ENCODE measurements at places on chromosomes 7 and 10.

- DNase-seq, result peak; percentile 98
Measured at GRCh38 chr7:142583446-142583845, 165.8 kb upstream of the PRSS1 start.

GRCh38 chr10:102384606-102385429, 10.7 kb upstream of the NFKB2 start:
- DNase-seq, result peak; percentile 71

- peak; percentile 97 for DNase-seq
Measured at GRCh38 chr7:31811650-31812461, 124.8 kb downstream of the PPP1R17 start.

DNA sequence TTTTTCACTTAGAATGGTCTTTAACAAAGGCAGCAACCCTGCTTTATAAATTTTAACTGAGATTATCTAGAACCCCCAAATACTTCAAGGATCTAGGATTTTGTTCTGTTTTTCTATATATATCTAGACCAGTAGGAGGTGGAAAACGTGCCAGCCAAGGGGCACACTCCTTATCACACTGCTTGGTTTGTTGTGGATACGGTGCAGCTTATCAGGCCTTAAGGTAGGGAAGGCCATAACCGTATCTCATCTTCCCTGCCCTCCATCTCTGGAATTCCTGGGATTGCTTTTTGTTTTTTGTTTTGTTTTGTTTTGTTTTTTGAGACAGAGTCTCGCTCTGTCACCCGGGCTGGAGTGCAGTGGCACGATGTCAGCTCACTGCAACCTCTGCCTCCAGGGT, 75.4 kb downstream of the MPLKIP start:
- no peak for DNase-seq

- no peak for DNase-seq
Measured at GRCh38 chr7:138475377-138475776, 15.3 kb downstream of the TRIM24 start.

GRCh38 chr10:11610826-11611247, 613 bp downstream of the USP6NL start:
- peak; percentile 37 for DNase-seq

DNA sequence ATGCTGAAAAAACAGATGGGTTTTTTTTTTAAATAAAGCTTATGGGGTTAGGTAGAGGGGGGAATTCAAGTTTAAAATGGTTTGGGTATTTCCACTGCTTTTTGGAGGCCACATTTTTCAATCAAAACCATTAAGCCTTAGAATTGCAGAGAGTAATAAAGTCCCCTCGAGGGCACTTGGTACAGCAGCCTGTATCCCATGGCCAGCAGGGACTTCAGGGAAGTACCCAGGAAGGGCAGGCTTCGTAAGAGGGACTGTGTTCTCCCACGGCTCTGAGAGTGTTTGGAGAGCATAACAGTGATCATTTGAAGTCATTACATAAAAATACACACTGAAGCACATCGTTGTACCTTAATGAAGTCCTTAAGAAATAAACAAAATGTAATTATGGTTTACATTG, 432.7 kb downstream of the DPP6 start:
- no peak for DNase-seq

- no peak for DNase-seq
Measured at GRCh38 chr7:74297516-74298233, 8.5 kb downstream of the CLIP2 start.

DNA sequence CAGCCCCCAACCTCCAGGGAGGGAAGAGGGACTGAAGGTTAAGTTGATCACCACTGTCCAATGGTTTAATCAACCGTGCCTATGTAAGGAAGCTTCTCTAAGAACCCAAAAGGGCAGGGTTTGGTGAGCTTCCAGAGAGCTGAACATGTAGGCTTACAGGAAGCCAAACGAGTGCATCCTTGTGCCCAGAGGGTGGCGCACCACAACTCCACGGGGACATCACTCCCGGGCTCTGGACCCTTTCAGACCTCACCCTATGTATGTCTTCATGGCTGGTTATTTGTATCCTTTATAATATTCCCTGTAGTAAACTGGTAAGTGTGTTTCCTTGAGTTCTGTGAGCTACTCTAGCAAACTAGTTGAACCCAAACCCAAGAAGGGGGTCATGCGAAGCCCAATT, 11.5 kb upstream of the NFKB2 start:
- DNase-seq, result peak; percentile 28

DNA sequence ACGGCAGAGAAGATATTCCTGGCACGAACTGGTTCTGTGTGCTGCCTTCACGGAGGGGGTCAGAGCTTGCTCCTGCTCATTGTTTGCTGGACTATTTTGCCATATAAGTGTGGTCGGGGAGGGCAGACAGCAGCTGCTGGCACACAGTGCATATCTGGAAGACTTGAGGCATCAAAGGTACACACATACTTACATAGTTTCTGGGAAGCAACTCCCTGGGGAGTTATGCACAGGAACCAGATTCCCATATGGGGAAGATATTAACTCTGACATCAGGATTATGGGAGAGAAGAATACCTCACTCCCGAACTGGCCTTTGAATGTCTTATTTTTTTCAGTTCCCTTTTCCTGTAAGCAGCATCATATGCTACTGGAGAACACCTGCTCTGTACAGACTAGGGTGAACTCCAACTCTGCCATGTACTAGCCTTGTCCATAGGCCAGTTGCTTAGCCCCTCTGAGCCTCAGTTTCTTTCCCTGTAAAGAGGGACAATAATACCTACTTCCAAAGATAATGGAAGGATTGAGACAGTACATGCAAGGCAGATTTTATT, 41.5 kb downstream of the LGI1 start:
- no peak for DNase-seq

DNA sequence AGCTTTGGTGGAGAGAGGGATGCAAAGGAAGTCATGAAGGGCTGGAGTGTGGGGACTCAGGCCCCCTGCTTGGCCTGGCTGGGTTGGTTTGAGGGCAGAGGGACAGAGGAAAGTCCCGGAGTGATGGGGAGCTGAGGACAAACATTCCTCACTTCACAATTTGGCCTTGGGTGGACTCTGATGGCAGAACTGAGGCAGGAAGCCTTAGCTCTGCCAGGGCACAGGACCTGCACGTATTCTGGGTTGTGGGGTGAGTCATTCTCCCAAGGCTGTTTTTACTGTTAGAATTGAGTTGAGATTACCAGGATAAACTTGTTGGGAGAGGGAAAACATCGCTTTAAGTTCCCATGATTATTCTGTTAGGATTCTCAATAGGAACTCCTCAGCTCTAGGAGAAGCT, 2.6 kb downstream of the GOLGA7B start:
- DNase-seq, result no peak

DNA sequence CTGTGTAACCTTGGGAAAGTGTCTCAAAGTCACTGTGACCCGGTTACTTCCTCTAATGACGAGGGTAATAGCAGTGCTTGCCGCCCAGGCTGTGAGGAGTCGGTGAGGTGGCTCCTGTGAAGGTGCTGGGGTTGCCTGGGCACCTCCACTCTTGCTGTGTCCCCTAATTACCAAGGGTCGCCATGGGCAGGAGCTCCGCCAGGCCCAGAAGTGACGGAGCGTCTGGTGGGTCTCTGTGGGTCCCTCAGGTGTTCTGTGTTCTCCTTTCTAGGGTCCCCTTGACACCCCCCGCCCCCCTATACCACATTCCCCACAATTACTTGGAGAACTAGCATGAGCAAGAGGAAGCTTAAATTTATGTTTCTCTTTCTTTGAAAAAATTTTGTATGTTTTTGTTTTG, 161.5 kb downstream of the WDR37 start:
- no peak for DNase-seq

GRCh38 chr10:26622891-26623290, 74.6 kb upstream of the PDSS1 start:
- no peak for DNase-seq

DNA sequence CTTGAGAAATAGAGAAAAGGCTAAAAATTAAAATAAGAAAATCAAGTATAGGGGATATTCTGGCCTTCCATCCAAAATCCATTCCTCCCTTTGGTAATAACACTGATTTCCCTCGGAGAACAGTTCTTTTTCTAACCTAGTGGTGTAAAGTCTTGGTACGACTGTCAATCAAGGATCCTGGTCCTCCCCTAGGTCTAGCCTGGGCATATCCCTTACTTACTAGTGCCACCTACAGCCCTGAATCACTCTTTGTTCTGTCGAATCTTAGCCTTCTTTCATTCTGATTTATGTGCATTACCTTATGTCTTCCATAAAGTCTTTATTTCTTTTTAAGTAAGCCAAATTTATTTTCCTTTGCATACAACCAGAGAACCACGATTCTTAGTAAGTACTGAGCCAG, 298.7 kb upstream of the LRRTM3 start:
- no peak for DNase-seq

DNA sequence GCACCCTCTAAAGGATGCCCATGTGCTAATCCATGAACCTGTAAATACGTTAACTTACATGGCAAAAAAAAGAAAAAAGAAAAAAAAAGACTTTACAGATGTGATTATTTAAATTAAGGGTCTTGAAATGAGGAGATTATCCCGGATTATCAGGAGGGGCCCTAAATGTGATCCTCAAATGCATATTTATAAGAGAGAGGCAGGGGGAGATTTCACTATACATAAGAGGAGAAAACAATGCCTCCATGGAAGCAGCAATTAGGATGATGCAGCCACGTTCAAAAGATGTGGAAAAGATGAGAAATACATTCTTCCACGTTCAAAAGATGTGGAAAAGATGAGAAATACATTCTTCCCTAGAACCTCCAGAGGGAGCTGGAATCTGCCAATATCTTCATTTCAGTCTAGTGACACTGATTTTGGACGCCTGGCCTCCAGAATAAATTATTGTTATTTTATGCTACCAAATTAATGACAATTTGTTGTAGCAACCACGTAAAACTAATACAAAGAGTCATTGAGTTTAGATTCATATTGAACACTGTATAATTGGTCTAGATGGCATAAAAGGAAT, 328.4 kb upstream of the GNAI1 start:
- DNase-seq, result no peak

GRCh38 chr7:1520539-1521234, 9.8 kb upstream of the MAFK start:
- DNase-seq, result peak; percentile 77

DNA sequence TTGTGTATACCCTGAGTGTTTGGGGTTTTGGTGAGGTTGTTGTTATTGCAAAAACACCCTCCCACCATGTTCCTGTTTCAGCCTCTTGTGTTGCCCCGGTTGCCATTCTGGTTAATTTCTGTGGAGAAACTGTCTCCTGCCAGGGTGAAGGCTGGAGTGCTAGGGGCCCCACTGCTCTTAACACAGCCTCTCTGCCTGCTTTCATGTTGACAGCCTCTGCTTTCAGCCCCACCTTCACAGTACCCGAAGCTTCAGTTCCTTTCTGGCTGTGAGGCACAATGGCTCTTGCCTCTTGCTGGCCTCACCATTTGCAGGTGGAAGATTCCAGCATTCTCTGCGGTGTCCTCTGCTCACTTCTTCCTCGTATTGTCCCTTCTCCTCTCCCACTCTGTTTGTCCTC, 19.2 kb downstream of the SLC18A2 start:
- peak; percentile 26 for DNase-seq

DNA sequence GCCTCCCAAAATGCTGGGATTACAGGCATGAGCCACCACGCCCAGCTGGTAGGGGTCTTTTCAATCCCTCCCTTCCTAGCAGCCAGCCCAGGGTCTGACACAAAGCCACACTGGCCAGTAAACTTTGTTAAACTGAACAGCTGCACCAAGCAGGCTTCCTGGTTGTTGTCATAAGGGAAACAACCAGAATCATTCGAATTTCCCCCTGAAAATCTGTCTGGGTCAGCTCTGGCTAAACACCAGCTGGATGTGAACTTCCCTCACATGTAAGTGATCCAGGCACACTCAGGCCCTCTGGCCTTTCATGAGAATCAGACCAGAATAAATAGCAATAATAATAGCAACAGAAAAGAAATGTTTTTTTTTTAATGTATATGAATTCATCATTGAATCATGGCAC, 7.4 kb downstream of the IMPDH1 start:
- peak; percentile 74 for DNase-seq

DNA sequence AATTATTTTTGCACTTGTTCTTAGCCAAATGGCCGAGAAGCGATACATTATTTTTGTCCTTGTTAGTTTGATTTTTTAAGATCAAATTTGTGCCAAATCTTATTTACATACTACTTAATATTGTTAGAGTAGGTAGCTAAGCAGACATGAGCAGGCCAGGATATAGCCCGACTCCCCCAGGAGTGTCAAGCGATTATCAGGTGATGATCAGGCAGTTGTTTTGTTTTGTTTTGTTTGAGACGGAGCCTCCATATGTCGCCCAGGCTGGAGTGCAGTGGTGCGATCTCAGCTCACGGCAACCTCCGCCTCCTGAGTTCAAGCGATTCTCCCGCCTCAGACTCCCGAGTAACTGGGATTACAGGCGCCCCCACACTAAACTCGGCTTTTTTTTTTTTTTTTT, 71.1 kb downstream of the LYZL2 start:
- no peak for DNase-seq

- no peak for DNase-seq
Measured at GRCh38 chr10:5013385-5013784, 9.7 kb upstream of the AKR1C2 start.

DNA sequence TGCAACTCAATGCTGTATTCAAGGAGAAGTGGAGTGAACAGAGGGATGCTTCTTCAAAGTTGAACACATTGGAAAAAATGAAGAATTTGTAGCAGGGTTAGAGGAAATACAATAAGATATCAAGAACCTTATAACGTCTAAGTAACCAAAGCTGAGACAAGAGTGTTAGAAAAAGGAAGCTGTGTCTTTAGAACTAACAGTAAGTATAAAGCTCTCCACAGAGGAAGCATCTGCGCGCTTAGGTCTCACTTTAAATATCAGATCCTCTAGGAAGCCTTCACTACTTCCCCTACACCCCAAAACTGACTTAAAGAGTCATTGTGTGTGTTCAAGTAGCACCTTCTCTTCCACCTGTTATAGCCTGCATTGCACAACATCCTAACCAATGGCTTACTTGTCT, 43.0 kb downstream of the CH25H start:
- DNase-seq, result peak; percentile 29

DNA sequence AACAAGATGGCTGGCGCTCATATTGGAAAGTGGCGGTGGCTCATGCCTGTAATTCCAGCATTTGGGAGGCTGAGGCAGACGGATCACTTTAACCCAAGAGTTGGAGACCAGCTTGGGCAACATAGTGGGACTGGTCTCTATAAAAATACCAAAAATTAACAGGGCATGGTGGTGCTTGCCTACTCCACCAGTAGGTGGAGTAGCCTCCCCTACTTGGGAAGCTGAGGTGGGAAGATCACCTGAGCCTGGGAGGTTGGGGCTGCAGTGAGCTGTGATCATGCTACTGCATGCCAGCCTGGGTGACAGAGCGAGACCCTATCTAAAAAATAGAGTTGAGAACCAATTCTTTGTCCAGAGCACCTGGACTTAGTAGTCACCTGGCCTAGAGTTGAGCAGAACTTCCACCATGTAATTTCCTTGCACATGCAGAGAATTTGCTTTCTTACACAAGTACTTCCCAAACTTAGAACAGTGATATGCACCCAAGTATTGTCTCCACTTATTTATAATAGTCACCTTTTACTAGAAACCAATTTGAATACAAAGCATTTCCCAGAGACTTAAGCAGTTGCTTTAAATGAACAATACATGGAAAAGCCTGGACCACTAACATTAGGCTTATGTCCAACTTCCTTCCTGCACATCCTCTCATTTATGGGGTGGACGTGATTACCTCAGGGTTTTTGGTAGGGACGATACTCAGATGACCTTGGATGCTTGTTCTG, 15.9 kb downstream of the LAMB4 start:
- DNase-seq, result peak; percentile 15

All from suppressor macrophage treated with lipopolysaccharide for 1 hour (primary cell).